ENCODE measurements at places on chromosomes 1 and 21.

- DNase-seq: peak; percentile 85
These were observed 94.6 kb downstream of the STUM start for GRCh38 chr1:226643177-226643576.

- no peak for DNase-seq
These were observed 33.0 kb downstream of the ACOT7 start for GRCh38 chr1:6360517-6361070.

- DNase-seq: no peak
These were observed 9.0 kb upstream of the ABCG1 start for GRCh38 chr21:42209801-42210479.

- no peak for DNase-seq
These were observed 32.1 kb downstream of the KRTAP10-1 start for GRCh38 chr21:44507673-44508425.

GRCh38 chr1:98754176-98754575 lies 92.7 kb downstream of the SNX7 start:
- DNase-seq: no peak

DNA sequence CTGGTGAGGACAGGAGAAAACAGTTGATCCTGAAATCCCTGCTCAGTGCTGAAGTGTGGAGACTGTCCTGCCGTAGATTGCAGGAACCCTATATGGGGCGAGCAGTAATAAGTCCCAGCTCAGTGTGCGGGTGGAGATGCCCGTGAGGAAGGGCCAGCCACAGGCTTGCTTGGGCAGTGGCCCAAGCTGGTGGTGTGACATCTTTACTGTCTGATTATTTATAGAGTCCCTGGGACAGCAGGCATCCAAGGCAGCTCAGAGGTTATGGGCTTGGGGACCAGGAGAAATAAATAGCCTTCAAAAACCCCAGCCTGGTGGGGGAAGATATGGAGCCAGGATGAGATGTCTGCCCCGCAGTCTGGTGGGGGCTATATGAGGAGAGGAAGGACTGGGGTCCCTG lies 170.7 kb upstream of the POU3F1 start:
- no peak for DNase-seq

DNA sequence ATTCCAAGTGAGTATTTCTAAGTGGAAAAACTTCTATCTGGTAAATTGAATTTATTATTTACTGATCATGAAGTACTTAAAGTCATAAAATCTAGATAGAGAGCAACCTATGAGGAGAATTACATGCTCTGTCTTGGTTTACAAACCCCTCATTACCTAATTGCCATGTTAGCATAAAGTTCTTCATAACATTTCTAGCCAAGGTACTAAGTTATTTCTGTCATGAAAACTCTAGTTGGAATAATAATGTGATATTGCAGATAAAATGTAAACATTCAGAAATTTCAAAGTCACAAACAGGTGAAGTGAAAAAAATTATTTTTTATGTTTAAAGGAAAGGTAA lies 228.6 kb downstream of the TTLL7 start:
- DNase-seq: no peak

DNA sequence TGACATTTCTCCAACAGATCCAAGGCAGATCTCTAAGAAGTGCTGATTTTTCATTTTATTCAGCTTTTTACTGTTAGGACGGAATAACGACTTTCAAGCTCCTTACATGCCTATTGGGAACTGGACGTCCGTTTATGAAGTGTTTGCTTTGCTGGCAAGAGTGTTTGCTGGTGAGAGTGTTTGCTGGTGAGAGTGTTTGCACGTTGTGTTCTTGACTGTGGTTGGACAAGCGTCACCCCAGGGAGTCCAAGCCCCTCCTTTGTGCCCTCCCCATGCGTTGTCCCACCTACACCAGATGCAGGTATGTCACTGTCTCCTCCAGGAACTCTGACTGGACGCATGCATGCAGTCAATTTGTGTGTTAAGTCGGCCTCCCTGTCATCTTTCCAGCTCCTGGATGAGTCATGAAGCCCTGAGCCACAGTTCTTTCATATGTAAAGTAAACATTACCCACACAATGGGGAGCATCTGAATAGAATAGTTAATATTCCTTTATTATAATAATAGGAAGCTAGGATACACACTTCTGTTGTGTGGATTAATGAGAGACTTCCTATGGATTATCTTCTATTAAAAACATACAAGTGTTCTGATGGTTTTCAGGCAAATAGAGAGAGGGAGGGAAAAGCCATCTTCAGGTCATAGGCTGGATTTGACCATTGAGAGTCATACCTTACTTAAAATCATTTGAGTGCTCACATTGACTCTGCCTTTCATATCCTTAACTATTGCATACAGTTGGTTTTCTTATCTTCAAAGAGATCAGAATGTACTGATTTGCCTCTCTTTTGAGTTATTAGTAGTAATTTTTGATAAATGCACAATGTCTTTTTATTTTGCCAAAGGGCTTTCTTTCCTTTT lies 119.2 kb downstream of the GALNT2 start:
- no peak for DNase-seq

Measured in suppressor macrophage (primary cell).